ENCODE measurements at places on chromosomes 1 and 21.

DNA sequence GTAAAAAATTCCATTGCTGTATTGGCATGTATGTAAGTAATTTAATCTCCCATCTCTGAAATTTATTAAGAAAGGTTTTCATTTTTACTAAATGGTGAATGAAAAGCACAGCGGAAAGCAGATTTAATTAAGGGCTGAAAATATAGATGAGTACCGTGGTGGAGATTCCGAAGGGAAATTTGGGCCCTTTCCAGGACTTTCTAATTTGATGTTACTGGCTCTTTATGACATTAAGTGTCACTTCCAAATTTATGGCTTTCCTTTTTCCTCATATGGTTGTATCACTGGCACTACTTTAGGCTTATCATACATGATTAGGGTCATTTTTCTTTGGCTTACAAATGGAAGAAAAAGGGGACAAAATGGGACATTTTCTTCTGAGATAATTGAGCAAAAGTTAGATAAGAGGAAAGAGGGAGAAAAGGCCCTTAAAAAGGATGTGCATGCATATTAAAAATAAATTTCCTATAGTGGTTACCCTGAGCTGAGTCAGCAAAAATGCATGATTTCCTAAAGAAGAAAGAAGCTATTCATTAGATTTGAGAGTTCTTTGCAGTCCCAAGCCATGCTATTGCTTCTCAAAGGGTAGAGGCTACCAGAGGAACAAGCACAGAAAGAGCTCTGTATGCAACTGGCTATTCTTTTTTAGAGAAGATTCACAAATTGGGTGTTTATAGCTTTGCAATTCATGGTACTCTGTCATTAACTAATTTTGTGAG lies 74.9 kb upstream of the CNIH3 start:
- no peaks in the 10 kb centered on the region for H3K27me3 ChIP-seq
- H3K4me1 ChIP-seq = no peaks in the 10 kb centered on the region
- no peak overlapping the region for H3K27ac ChIP-seq
- H3K36me3 ChIP-seq = no peaks in the 10 kb centered on the region

GRCh38 chr1:23651069-23651808 lies 40.4 kb upstream of the RPL11 start:
- no peaks in the 10 kb centered on the region for H3K4me1 ChIP-seq
- peak; percentile 40 for DNase-seq
- no peaks in the 10 kb centered on the region for H3K27me3 ChIP-seq
- no peak overlapping the region for H3K4me3 ChIP-seq
- no peak overlapping the region for H3K27ac ChIP-seq

DNA sequence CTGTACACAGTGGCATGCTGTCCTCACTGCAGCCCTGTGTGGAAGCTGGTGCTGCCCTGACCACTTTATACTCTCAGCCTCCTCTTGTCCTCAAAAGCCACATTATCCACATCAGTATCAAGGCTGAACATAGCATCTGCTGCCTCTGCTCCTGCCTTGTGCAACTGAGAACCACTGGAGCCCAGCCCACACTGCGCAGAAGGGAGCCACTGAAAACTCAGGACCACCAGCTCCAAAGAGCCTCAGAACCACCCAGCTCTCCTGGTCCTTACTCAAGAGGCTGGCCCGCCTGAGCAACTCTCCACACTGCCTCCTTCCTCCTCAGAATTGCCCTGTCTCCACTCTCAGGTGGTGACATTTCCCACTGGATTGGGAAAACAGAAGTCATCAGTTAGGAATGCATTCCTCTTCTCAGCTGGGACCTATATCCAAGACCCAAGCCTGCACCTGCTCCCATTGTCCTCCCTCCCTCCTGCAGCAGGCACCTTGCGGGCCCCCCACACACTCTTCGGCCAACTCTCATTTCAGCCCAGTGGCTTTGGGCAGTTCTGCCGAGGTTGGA lies 7.0 kb upstream of the KISS1 start:
- H3K27ac ChIP-seq = no peak overlapping the region
- no peak for DNase-seq
- H3K4me3 ChIP-seq = no peak overlapping the region
- no peaks in the 10 kb centered on the region for H3K4me1 ChIP-seq
- no peaks in the 10 kb centered on the region for H3K27me3 ChIP-seq

- peak; percentile 75 for DNase-seq
- H3K27ac ChIP-seq = no peak overlapping the region
- no peaks in the 10 kb centered on the region for H3K27me3 ChIP-seq
- H3K4me3 ChIP-seq = no peak overlapping the region
These were observed 38.6 kb upstream of the COX20 start for GRCh38 chr1:244796719-244797406.

- no peaks in the 10 kb centered on the region for H3K27me3 ChIP-seq
- H3K4me1 ChIP-seq = no peaks in the 10 kb centered on the region
- no peak overlapping the region for H3K4me3 ChIP-seq
These were observed 379.1 kb upstream of the TMPRSS15 start for GRCh38 chr21:18782721-18783120.

DNA sequence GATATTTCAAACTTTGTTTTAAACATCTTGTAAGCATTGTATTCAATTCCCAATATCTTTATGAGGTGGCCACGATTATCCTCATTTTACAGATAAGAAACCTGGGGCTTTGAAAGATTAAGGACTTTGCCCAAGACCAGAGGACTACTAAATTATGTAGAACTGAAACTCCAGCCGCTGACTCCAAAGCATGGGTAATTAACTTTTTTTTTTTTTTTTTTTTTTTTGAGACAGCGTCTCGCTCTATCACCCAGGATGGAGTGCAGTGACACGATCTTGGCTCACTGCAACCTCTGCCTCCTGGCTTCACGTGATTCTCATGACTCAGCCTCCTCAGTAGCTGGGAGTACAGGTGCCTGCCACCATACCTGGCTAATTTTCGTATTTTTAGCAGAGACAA lies 68.7 kb downstream of the ALG14 start:
- H3K36me3 ChIP-seq = no peaks in the 10 kb centered on the region
- no peaks in the 10 kb centered on the region for H3K27me3 ChIP-seq
- no peak for DNase-seq
- H3K4me1 ChIP-seq = no peaks in the 10 kb centered on the region
- no peak overlapping the region for H3K4me3 ChIP-seq
- H3K27ac ChIP-seq = no peak overlapping the region

GRCh38 chr1:152486400-152487006 lies 24.1 kb upstream of the LCE5A start:
- H3K36me3 ChIP-seq = no peaks in the 10 kb centered on the region
- H3K27me3 ChIP-seq = no peaks in the 10 kb centered on the region
- H3K27ac ChIP-seq = no peak overlapping the region
- H3K4me1 ChIP-seq = no peaks in the 10 kb centered on the region
- DNase-seq = peak; percentile 64

DNA sequence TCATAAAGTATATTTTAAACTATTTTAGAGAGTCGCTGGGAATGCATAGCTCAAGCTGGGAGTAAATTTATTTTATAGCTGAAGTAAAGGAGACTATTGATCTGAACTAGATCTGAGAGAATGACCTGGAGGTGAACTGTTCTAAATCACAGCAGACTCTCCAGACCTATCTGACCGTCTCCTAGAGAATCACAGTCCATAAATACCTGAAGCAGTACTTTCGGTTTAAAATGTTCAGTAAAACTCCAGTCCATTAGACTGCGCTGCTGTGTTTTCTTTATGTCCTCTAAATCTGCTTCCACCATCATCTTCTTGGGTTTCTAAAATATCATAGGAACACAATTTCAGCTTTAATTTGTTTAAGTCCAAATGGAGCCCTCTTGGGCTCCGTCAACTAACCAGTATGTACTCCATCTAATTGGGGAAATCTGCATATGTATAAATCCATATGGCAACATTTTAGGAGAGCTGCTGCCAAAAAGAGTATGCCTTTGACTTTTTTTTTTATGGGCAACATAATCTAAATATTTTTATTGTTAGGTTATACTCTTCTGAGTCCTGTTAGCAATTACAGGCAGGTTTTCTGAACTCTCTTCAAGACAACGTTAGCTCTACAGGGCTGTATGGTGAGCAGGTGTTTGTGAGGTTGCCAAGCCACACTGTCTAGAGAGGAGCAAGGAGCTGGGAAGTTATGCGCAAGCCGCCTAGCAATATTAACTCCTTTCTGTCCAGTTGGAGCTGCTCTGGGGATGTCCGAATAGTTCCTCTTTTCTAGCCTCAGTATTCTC lies 111.2 kb downstream of the SPAG17 start:
- no peak for DNase-seq
- H3K36me3 ChIP-seq = no peaks in the 10 kb centered on the region
- no peak overlapping the region for H3K27ac ChIP-seq
- no peaks in the 10 kb centered on the region for H3K4me1 ChIP-seq
- H3K4me3 ChIP-seq = no peak overlapping the region
- H3K27me3 ChIP-seq = no peaks in the 10 kb centered on the region

GRCh38 chr1:77021732-77022131 lies 154.5 kb downstream of the ST6GALNAC5 start:
- H3K4me3 ChIP-seq = no peak overlapping the region
- H3K27me3 ChIP-seq = no peaks in the 10 kb centered on the region
- no peaks in the 10 kb centered on the region for H3K4me1 ChIP-seq
- DNase-seq = no peak
- H3K27ac ChIP-seq = no peak overlapping the region
- H3K36me3 ChIP-seq = no peaks in the 10 kb centered on the region

- H3K27ac ChIP-seq = no peak overlapping the region
- no peak overlapping the region for H3K4me3 ChIP-seq
- DNase-seq = no peak
- no peaks in the 10 kb centered on the region for H3K27me3 ChIP-seq
These were observed 43.8 kb downstream of the FAAP20 start for GRCh38 chr1:2150801-2151200.

GRCh38 chr1:24708938-24709337 lies 36.3 kb upstream of the CLIC4 start:
- no peaks in the 10 kb centered on the region for H3K36me3 ChIP-seq
- H3K27ac ChIP-seq = no peak overlapping the region
- H3K4me3 ChIP-seq = no peak overlapping the region
- H3K4me1 ChIP-seq = peaks cover 10% of the 10 kb centered on the region
- no peaks in the 10 kb centered on the region for H3K27me3 ChIP-seq
- peak; percentile 60 for DNase-seq

GRCh38 chr1:200938955-200939354 lies 44.3 kb downstream of the INAVA start:
- no peak overlapping the region for H3K4me3 ChIP-seq
- no peaks in the 10 kb centered on the region for H3K4me1 ChIP-seq
- no peak overlapping the region for H3K27ac ChIP-seq
- H3K27me3 ChIP-seq = no peaks in the 10 kb centered on the region

GRCh38 chr1:107443027-107443426 lies 302.2 kb downstream of the NTNG1 start:
- no peak overlapping the region for H3K4me3 ChIP-seq
- H3K27me3 ChIP-seq = no peaks in the 10 kb centered on the region
- no peaks in the 10 kb centered on the region for H3K4me1 ChIP-seq
- no peaks in the 10 kb centered on the region for H3K36me3 ChIP-seq
- no peak overlapping the region for H3K27ac ChIP-seq
- no peak for DNase-seq
